AG09319 (cell line): ENCODE measurements at places on chromosomes 1 and 21.

DNA sequence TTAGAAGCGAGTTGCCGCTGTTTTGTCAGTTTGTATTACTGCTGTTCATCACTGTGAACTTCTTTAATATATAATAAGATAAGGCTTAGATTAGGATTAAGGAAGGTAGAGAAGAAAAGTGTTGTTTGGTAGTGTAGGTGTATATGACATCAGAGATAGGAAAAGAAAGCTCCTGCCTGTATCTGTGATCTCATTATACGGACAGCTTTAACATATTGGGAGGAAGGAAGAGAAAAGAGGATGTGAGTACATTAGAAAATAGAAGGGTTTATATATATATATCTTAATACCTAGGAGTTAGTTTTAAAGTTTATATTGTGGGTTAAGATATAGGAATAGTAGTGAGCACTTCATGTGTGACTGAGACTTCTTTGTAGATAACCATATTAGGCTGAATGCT, 71.0 kb downstream of the RALGPS2 start:
- no peak for DNase-seq

DNA sequence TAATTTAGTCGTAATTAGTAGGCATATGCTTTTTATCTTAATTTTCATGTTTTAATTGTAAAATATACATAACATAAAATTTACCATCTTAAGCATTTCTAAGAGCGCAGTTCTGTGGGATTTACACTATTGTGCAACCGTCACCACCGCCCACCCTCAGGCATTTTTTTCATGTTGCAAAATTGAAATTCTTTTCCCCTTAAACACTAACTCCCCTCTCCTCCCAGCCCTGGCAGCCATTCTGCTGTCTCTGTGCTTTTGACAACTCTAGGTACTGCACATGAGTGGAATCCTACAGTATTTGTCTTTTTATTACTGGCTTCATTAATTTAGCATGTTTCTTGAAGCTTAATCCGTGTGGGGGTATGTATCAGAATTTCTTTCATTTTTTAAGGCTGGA, 7.8 kb downstream of the PIK3CD start:
- DNase-seq, result peak; percentile 38

DNA sequence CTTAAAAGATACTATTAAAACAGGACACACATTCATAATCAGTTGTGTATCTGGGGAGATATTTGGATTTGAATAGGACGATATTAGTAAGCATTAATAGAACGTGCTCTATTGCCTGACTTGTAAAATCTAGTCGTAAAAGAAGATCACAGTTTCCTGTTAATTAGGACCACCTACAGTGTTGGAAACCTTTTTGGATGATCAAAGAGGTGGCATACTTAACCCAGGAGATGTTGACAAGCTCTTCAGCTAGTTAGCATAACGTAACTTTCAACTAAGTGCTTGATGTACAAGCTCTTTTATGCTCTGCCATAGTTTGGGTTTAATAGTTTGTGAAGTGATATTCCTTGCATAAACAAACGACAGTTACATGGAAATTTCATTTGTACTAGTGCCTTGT, 293.3 kb upstream of the NR5A2 start:
- no peak for DNase-seq

DNA sequence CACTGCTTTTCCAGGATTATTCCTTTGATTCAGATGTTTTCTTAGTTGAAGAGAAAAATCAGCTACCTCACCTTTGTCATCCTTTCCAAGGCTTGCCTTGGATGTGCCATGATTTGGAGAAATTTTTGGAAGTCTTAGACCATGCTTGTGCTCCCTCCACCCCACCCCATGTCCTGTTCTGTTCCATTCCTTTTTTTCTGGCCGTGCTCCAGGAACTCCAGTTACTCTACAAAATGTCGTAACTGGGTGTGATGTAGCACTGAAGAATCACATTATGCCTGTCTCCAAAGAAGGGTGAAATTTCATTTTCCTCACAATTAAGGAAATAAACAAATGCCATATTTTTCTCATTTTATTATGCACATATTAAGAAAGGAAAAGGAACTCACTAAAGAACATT, 217.8 kb upstream of the ZRANB2 start:
- DNase-seq, result no peak

GRCh38 chr1:8212580-8213031, 105.3 kb upstream of the SLC45A1 start:
- no peak for DNase-seq

DNA sequence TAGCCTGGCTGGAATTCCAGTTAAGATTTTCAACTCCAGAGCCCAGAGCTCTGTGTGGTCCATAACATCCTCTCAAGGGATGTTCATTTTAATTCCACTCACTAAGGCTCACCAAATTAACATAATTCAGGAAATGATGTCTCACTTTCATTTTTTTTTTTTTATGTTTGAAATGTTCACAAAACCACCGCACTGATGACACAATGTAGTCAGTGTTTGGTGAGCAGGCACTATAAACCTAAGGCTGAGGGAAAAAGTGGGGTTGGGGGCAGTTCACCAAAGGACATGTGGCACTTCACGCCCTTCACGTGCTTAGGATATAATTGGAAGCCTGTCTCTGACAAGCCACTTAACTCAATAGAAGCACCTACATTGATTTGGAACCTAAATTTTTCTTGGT, 177.3 kb upstream of the CAMK1G start:
- DNase-seq, result no peak

GRCh38 chr21:26144031-26144430, 26.5 kb downstream of the APP start:
- DNase-seq, result no peak

- no peak for DNase-seq
Observed at GRCh38 chr1:47738560-47739182, 258.5 kb downstream of the TRABD2B start.

DNA sequence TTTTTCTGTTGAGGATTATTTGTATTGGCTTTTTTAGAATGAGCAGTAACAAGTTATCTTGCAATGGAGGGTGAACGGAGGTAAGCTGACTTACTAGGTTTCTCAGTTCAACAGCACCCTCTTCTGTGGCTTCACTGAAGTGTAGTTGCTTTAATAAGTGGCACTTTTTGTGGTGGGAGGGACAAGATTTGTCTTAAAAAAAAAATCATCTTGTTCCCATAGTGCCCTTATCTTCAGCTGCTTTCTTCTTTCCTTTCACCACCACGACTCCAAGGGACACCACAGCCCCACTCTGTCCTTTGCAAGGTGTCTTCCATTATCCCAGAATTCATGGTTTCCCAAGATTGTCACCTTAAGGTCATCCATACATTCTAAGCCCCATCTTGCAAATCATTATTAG, 92.9 kb downstream of the PIGK start:
- peak; percentile 57 for DNase-seq

DNA sequence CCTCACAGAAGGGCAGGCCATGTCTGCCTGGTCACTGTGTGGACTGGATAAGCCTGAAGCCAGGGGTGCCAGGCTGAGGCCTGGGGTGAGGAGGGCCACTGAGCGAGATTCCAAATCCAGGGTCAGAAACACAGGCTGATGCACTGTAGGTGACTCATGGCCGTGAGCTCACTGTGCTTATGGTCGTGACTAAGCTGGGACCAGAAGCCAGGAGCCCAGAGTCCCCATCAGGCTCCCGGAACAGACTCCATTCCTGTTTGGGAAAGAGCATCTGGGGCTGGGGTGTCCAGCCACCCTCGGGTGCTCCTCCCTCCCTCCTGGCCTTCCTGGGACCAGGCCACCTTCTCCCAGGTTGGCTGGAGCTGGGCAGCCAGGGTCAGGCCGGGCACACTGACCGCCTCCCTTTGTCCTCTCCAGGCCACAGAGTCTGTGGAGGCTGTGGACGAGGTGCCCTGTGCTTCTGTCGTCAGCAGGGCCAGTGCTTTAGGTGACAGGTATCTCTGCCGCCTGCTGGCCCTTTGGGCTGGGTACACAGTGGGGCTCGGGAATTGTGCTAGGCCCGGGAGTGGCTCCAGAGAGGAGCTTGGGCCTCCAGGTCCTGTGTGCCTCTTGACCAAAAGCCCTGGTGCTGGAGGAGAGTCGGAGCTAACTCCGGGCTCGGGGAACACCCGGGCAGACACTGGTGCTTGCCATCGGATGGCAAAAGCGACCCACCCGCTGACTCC, 36.7 kb downstream of the AJAP1 start:
- no peak for DNase-seq

DNA sequence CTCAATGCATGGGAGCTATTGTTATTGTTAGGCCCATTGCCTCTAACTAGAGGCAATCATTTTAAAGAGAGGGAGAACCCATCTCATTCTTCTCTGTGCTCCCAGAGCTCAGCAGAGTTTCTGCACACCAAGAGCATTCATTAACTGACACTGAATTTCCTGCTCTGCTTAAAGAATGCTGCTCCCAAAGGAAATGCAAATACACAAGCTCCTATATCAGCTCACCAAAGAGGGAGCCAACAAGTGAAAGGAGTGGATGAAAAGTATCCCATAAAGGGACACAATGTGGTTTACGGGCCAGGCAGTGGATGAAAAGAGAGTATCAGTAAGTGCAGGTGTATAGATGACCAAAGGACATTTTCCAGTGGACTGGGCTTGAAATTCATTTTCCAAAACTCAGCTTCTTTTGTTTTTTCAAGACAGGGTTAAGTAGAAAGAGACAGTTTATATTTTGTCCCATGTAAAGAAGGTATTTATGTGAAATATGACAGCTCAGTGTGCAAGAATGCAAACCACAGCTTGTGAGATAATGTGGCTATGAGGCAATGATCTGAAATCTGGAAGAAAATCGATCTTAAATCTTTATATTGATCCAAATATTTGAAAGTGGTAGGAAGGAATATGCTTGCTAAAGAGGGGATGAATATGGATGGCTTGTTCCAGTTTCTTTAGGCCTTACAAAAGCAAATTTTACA, 207.7 kb upstream of the CAMK1G start:
- no peak for DNase-seq

- DNase-seq, result no peak
Observed at GRCh38 chr1:7325254-7325653, 445.8 kb upstream of the VAMP3 start.

- no peak for DNase-seq
Observed at GRCh38 chr1:17875171-17875881, 120.2 kb downstream of the ACTL8 start.

DNA sequence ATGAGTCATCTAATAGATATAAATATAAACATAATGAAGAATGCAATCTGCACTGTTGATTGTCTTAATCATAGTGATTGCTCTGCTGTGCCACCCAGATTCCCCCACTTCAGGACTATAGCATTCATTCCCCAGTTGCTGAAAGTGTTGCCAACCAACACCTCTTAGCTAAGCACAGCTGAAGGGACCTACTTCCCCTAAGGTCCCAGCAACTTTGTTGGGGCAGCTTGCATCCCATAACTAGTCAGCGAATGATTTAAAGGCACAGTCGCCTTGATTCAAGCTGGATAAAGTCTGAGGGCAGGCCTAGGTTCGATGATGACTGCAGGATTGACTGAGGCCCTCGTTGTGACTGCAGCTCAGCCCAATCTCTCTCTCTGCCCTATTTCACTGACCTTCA, 14.3 kb upstream of the RGS1 start:
- DNase-seq, result no peak

DNA sequence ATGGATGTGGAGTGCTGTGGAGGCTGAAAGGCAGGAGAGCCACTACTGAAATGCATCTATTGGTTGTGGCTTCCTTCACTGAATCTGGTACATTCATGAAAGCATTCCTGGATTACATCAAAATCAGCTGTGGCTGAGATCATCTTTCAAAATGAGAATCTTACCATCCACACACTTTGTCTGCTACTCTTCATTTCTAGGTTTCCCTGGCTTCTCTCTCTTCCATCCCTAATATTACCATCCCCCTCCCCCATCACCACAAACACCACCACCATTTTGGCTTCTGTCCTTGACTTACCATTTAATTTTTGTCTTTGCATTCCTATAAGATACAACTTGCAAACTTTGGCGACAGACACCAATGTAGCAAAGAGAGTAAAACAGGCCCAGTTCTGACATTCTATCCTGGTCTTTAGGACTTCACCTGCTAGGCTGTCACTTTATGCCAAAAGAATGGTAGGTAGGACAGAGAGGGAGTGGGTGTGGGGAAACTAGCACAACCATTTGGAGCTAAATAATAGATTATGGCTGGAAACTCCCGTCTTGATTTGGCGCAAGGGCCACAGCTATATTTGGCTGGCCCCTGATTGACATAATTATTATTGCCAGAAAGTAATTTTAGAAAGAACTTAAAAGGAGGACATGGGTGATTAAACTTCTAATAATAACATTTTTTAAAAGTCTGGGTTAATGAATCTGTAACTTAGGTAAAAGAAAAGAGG, 15.1 kb upstream of the DUSP10 start:
- DNase-seq, result no peak

DNA sequence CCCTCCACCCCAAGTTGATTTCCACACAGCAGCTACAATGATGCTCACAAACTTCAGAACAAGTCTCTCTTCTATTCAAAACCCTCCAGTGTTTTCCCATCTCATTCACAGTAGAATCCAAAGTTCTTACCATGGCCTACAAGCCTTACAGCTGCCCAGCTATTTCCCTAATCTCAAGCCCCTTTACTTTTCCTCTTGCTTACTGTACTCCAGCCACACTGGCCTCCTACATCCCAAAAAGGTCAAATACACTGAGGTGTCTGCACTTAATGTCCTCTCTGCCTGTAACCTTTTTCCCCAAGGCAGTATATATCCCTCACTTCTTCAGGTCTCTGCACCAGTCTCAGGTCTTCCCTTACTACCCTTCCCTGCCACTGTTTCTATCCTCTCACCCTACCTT, 2.6 kb downstream of the RAP1A start:
- no peak for DNase-seq

DNA sequence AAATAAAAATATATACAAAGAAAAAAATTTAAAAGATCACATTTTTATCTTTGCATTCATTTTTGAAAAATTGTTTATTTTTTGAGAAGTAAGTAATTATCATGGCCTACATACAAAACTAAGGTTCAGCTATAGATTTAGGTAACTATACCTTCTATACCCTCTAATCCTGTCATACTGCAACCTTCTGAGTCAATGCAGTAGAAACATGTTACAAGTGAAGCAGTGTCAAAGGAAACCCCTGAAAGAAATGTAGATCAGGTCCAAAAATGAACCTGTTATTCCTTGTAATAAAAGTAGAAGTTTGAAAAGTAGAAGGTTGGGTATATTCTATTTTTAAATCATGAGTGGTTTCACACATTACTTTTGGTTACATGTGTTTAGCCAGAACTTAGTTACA, 51.3 kb downstream of the PTGS2 start:
- no peak for DNase-seq

GRCh38 chr1:233998891-233999290, 94.4 kb downstream of the SLC35F3 start:
- DNase-seq, result no peak

DNA sequence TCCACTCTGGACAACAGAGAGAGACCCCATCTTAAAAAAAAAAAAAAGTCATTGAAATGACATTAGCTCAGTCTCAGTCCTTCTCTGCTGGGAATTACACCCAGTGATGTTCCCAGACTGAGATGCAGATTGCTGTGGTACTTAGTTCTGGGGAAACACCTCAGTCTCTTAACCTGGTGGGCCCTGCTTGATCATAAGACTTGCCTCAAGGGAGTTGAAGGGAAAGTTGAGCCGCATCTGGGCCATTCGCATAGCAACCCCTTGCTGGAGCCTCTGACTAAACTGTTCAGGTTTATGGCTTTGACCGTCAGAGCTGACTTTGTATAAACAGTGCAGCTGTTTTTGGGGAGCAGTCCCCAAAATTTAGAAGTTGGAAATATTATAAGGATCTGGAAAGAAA, 13.4 kb downstream of the FCRL4 start:
- no peak for DNase-seq

GRCh38 chr21:38986406-38986805, 180.7 kb downstream of the ETS2 start:
- no peak for DNase-seq
